ENCODE measurements at places on chromosomes 13 and 19.

DNA sequence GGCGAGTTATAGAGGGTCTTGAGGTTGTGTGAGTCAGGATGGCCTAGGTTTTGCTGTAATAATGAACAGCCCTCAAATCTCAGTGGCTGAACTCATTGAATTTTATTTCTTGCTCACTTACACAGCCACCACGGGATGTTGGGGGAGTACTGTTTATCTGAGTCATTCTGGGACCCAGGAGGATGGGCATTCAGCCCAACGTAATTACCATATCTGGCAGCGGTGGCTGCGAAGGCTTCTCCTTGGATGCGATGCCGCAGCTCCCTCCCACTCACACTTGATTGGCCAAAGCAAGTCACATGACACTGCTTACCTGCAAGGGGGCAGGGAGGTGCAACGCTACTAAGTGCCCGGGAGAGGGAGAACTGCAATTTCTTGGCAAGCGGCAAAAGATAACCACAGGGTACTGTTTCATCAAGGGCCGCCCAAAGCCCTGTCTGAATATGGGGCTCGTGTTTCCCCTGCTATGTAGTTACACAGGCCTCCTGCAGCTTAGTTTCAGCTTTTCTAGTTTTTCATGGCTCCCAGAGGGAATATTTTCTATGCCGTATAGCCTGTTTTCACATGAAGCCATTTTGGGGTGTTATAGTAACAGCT is 19.9 kb downstream of the ZSWIM9 start:
- no peak for DNase-seq

- DNase-seq: no peak
Observed at GRCh38 chr13:39623466-39623865, 20.5 kb upstream of the LHFPL6 start.

GRCh38 chr13:114108894-114109293 is 23.5 kb downstream of the RASA3 start:
- no peak for DNase-seq

DNA sequence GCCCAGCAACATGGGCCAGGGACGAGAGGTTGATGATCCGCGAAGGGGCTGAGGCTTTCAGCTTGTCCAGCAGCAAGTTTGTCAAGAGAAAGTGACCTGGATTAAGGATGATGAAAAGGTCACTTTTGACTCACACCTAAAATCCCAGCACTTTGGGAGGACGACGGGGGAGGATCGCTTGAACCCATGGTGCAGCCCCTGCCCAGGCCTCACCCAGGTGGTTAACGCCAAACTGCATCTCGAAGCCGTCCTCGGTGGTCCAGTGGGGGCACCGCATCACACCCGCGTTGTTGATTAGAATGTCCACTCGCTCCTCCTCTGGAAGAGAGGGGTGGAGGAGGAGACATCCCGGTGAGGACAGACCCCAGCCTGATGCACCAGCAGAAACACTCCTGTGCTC is 10.4 kb upstream of the GP6 start:
- DNase-seq: no peak

GRCh38 chr13:21957833-21958232 is 287.0 kb downstream of the FGF9 start:
- no peak for DNase-seq

DNA sequence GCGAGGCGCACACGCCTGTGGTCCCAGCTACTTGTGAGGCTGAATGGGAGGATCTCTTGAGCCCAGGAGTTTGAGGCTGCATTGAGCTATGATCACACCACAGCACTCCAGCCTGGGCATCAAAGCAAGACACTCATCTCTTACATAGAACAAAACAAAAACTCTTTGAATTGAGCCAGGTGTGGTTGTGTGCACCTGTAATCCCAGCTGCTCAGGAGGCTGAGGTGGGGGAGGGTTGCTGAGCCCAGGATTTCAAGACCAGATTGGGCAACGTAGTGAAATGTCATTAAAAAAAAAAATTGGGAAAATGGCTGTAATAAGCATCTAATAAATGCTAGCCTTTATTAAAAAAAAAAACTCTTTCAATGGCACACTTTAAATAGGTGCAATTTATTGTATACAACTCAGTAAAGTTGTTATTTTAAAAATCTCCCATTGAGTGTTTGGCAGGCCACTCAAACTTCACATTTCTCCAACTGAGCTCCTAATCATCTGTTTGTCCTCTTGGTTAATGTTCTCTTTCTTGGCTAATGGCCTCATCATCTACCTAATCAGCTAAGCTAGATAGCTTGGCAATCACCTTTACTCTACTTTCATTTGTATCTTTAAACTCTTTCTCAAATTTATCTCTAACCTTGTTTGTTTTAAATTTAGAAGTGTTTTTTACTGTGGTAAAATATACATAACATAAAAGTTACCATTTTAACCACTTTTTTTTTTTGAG is 28.1 kb upstream of the HMGB1 start:
- DNase-seq: no peak

DNA sequence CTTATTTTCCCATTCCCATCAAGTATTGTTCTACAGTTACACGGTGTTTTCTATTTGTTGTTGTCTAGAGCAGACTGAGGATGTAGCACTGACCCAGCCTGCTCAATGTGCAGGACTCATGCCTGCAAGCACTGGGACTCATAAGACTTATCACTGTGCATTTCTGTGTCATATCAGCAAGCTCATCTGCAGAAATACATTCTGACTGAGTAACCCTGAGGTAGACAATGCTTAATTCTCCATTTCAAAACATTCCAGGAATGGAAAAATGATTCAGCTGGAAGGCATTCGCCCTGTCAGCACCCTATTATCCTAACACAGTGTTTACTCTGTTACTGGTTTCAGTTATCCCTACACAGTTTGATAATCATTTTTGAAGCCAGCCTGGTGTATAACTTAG is 2506.4 kb downstream of the PCDH9 start:
- no peak for DNase-seq

GRCh38 chr13:40116008-40116407 is 460.5 kb downstream of the COG6 start:
- DNase-seq: no peak

DNA sequence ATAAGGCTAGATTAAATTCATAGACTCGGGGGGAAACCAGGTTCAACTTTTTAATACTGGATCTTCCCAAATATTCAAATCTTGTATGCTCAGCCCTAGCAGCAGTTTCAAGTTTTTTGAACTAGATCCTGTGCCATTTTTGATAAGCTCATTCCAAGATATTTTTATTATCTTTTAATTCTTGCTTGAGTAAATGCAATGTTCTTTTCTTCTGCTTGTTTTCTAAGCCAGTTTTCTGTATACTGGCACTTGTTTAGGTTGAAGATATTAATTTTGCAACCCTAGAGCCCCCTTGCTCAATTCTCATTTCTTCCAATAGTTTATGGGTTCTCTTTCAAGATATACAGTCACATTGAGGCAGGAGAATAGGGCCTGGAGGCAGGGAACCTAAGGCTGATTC is 13.1 kb upstream of the PNMA8C start:
- no peak for DNase-seq

- no peak for DNase-seq
Observed at GRCh38 chr19:9205501-9206113, 13.8 kb downstream of the OR7D4 start.

GRCh38 chr19:40565910-40566495 is 10.7 kb upstream of the SHKBP1 start:
- no peak for DNase-seq

DNA sequence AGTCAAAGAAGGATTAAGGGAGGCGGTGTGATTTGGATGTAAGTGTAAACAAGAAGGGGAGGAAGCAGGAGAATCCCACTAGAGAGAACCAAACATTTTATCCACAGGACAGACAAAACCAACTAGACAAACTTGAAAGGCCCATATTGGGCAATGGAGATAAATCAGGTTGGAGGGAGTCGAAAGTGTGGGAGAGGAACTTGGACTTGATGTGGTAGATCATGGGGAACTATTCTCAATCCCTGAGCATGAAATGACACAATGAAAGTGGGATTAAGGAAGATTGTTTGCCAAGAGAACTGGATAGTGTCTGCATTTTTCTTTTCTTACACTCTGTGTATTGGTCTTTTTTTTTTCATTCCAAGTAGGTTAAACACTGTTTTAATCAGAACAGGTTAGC is 17.9 kb downstream of the GPR183 start:
- no peak for DNase-seq

DNA sequence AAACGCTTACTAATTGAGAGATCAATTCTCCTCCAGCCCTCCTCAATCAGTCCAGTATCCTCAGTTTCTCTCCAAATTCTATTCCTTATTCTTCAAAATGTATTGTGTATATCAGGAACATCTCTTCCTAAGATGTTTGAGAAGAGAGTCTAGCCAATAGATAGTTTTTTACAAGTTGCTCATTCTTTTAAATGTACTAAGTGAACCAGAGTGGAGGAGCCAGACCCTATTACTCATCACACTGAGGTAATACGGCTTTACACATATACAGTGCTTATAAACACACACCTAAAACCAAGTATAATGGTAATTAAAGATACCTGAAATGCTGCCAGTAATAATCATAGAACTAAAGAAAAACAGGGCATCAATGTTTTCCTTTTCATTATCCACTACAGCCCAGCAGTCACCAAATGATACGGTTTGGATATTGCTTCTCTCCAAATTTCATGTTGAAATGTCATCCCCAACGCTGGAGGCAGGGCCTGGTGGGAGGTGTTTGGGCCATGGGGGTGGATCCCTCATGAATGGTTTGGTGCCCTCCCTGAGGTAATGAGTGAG is 45.2 kb upstream of the HMGB1 start:
- no peak for DNase-seq

DNA sequence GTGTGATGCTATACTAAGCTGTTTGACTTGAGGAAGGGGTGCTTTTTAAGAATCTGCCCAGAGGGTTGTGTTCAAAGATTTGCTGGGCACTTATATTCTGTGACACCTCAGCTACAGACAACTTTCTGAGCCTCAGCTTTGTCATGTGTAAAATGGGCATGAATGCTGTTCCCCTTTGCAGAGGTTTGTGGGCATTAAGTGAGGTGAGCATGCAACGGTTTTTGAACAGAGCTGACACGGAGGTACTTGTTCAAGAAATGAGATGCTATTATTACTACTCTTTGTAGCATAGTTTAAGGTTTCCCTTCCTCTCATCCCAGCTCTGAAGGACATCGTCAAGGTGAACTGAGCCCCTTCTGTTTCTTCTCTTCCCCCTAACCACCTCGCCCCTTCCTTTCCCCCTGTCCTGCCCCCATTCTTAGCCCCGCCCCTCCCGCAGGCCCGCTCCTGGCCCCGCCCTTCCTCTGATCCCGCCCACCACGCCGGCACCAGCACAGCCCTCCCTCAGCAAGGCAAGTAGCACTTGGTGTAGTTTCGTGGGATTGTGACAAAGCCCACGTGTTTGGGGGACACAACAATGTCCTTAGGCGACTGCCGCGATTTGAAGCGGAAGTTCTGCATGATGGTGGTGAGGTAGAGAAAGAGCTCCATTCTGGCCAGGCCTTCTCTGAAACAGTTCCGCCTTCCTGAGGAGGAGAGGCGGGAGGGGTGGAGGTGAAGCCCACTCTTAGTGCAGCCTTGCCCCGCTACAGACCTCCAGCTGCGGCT is 26.1 kb upstream of the CYP2A7 start:
- no peak for DNase-seq

- no peak for DNase-seq
Observed at GRCh38 chr13:49125964-49126524, 94.1 kb upstream of the MLNR start.

DNA sequence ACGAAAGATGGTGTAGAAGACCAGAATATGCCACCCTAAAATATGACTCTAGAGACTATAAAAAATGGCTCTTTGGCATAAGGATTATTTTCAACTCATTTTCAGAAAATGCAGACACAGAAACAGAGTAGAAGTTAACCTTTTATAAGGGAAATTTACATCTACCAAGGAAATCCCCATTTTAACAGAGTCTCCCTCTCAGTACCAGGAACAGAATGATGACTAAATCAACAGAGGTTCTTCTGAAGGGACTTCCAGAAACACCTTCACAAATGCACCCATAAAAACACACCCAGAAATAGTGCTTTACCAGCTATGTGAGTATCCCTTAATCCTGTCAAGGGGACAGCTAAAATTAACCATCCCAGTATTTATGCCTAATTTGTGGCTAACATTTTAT is 29.1 kb downstream of the PLPP2 start:
- DNase-seq: no peak

DNA sequence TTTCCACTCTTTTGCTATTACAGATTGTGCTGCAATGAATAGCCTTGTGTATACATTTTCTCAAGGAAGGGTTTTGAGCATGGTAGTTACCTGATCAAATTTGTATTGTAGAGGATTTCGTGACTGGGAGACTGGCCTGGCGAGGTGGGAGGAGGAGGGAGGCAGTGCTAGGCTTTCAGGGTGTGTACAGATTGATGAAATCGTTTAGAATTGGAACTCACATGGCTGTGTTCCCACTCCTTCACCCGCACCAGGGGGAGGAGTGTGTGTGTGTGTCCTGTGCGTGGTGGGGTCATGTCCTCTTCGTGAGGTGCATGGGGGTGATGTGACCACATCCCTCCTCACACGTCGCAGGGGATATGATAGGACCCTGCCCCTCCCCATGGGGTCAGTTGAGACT is 8.3 kb downstream of the PGLYRP1 start:
- DNase-seq: no peak

GRCh38 chr13:92103689-92104153 is 705.3 kb downstream of the GPC5 start:
- no peak for DNase-seq

GRCh38 chr13:33262062-33262487 is 23.5 kb downstream of the STARD13 start:
- DNase-seq: no peak

DNA sequence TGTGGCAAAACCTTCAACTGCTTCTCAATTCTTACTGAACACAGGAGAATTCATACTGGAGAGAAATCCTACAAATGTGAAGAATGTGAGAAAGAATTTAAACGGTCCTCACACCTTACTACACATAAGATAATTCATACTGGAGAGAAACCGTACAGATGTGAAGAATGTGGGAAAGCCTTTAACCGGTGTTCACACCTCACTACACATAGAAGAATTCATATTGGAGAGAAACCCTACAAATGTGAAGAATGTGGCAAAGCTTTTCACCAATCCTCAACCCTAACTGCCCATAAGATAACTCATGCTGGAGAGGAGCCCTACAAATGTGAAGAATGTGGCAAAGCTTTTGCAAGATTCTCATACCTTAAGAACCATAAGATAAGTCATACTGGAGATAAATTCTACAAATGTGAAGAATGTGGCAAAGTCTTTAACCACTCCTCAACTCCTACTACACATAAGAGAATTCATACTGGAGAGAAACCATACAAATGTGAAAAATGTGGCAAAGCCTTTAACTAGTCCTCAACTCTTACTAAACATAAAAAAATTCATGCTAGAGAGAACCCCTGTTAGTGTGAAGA is 111.7 kb downstream of the ZNF100 start:
- DNase-seq: no peak

DNA sequence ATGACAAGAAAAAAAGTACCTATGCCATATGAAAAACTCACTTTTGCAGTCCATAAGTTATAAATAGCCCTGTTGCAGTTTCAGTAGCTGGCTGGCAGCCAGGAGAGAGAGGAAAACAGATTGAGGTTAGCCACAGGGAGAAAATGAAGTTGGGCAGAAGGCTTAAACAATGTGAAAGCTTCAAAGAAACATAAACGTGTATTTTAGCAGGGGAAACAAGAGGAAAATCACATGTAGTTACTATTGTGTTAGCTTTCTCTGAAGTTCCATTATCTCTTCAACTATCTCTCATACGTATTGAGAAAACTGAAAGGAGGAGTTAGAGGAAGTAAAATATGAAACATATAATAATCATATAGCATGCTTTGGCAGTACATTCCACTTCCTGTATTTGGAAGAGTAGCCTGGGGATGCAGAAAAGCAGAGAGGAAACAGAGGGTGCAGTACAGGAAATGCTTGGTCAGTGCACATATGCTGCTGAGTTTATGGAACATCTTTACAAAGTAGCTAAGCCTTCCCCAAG is 1551.1 kb downstream of the EFNB2 start:
- no peak for DNase-seq

GRCh38 chr13:113671066-113672001 is 4.3 kb downstream of the GRK1 start:
- DNase-seq: no peak
